ENCODE measurements at places on chromosomes 2 and 18.

DNA sequence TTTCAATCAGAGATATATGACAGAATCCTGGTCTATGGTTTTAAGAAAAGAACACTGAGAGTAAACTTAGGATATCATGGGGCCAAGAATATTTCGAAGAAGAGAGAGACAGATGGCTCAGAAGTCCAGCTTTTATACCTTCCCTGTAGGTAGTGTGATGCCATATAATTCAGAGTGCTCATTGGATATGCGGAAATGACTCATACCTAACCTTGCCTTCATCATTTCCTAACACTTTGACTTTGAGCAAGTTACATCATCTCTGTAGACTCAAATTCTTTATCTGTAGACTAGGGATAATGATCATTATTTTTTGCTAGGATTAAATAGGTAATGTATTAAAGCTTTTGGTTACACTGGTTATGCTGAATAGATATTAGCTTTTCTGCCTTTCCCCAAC, 461.6 kb upstream of the CNTNAP5 start:
- no peak for DNase-seq

- no peak for DNase-seq
Observed at GRCh38 chr2:69096326-69097095, 83.5 kb downstream of the ANTXR1 start.

- no peak for DNase-seq
Observed at GRCh38 chr2:203379156-203379555, 51.0 kb downstream of the ABI2 start.

GRCh38 chr2:162233197-162233596, 10.0 kb downstream of the FAP start:
- DNase-seq, result peak; percentile 79

DNA sequence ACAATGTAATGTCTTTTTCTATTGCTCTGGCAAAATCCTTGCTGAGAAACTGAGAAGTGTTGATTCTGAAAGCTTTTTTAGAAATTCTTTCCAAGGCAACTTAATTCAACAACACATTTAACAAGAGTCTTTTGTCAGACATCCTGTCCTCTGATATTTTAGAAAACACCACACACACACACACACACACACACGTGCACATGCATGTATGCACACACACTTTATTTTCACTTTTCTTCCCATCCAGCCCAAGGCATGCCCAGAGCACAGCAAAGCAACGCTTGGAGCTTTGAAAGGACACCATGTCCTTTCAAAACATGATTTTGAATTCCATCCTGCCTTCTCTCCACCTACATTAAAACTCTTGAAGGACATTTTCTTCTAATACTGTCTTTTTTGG, 116.1 kb downstream of the ATL2 start:
- no peak for DNase-seq

All from GM04503 (cell line).